ENCODE measurements at places on chromosomes 6 and 20.

- no peak for DNase-seq
These were observed 82.1 kb downstream of the ADAT2 start for GRCh38 chr6:143368426-143368825.

DNA sequence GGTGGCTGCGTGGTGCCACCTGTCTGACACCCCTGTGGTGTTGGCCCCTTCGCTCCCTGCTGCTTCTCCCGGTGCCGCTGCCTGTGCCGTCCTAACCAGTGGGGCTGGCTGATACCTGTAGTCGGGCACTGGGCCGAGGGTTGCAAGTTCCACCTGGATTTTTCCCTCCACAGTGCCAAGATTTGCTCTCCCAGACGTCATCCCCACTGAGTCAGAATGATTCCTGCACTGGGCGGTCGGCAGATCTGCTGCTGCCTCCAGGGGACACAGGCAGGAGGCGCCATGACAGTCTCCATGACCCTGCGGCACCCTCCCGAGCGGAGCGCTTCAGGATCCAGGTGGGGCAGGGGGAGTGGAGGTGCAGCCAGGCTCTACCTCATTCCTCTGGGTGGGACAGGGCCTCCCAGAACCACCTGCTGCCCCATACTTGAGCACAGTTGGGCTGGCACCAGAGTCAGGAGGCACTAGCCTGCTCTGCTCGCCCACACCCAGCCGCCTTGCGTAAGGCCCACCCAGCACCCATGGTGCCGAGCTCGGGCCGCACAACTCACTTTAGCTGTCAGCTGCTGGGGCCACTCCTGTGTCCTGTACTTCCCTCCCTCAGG lies 60.2 kb downstream of the TCP11 start:
- DNase-seq: no peak

DNA sequence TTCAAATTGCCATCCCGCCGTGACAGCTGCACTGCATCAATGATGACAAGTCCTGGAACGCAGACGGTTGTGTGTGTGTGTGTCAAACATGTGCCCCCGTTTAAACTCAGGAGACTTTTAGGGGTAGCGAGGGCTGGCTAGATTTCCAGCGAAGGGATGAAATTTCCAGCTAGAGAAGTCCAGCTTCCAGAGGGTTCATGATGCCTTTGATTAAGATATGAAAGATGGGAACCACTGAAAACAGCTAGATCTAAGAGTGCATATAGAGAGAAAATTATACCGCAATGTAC lies 644 bp downstream of the KIZ start:
- no peak for DNase-seq

- DNase-seq: no peak
These were observed 76.2 kb downstream of the SLC24A3 start for GRCh38 chr20:19288636-19289035.

- no peak for DNase-seq
These were observed 208.7 kb upstream of the PRND start for GRCh38 chr20:4512891-4513550.

GRCh38 chr6:111724505-111724904 lies 118.8 kb upstream of the TRAF3IP2 start:
- no peak for DNase-seq

GRCh38 chr20:7499201-7499600 lies 441.1 kb downstream of the HAO1 start:
- DNase-seq: no peak

DNA sequence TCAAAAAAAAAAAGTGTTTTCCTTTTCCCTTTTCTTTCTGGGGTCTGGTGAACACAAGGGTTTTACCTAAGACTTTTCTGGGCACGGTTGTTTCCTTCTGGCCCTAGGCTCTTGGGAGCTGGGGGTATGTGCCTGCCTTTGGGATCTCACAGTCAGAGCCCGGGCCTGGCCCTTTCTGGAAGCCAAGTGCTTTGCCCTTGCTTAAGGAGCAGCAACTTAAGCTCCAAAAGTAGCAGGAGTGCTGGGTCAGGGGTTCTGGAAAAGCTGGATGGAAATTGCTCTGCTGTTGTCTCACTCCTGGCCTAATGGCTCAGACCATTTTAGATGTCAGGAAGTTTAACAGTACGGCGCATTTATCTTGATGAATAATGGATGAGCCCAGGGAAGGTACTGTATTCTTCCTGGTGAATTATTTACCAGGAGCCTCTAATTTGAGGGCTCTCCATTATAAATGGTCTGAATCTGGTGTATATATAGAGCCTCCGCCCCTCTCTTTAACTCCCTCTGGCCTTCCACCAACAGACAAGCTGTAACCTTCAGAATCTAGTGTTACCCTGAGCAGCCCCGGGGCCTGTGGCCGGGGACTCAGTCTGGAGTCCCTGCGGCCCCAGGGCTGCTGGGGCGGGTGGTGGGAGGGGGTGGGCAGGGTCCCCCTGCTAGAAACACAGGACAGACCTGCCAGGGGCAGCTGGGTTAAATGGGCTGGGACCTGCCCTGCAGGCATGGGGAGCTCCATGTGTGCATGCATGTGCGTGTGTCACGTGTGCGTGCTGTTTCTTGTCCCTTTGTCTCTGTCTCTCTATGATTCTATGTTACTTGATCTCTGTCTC lies 37.5 kb downstream of the PTK7 start:
- no peak for DNase-seq

GRCh38 chr6:43645613-43645964 lies 753 bp downstream of the RSPH9 start:
- DNase-seq: no peak

Measured in activated naive CD4-positive, alpha-beta T cell (primary cell).